WTC11 (cell line): ENCODE measurements at places on chromosomes 5 and 9.

GRCh38 chr5:139268364-139269202 lies 25.0 kb upstream of the MATR3 start:
- DNase-seq, result no peak

GRCh38 chr9:22447618-22448305 lies 1.1 kb downstream of the DMRTA1 start:
- DNase-seq, result no peak

DNA sequence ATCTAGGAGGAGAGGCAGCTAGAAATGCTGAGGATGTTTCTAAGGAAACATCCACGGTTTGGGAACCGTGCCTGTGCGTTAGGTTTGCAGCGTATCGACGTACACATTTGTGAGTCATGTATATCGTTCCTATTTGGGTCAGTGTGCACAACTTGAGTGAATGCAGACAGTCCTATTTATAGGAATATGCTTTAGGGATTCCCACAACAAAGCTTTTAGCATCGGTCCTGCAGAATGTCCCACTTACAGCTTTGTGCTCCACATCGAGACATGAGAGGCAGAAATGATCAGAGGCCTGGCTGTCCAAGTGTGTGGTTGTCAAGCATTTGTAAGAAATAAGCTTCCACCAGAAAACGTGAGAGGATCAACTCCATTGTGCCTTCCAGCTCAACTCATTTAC lies 1282.7 kb upstream of the WWC1 start:
- no peak for DNase-seq

DNA sequence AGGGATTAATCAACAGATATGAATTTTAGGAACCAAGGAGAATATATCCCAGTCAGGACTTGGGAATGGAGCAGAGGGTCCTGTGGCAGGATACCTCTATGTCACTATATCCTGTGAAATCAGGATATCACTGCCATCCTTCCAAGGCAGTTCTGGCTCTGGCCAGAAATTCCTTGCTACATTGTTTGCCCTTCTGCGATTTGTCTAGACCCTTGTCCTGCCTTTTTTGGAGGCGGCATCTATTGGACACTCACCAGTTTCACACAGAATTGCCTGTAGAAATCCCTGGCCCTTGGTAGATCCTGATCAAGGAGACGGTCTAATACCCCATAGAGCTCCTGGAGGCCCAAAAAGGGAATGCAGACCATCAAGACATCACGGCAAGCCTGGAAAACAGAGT lies 71.2 kb downstream of the MROH2B start:
- no peak for DNase-seq

- DNase-seq, result no peak
Measured at GRCh38 chr9:33293782-33294181, 3.5 kb downstream of the NFX1 start.

GRCh38 chr5:133942614-133943474 lies 25.6 kb downstream of the C5orf15 start:
- no peak for DNase-seq

- DNase-seq, result no peak
Measured at GRCh38 chr5:174188295-174188694, 142.8 kb downstream of the NSG2 start.

DNA sequence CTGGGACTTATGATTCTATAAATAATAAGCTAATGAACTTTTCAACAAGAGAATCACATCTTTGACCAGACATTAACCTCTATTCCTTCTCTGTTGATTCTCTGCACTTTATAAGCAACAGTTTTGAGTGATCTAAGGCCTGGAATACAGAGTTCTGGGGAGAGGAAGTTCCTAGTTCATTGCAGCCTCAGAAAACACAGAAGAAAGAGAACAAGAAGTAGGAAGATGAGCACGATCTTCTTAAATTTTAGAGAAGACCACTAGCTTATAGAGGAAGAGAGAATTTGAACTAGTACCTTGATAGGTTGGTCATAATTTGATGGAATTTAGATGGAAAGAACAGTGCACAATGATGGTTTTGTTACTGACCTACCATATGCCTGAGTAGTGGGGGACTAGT lies 8.5 kb upstream of the C9orf72 start:
- DNase-seq, result no peak

GRCh38 chr5:148843510-148844318 lies 17.3 kb downstream of the ADRB2 start:
- no peak for DNase-seq

- DNase-seq, result peak; percentile 80
Measured at GRCh38 chr9:88388203-88388885, at the start of gene SPIN1. Gene SPIN1 (plus strand): TSS chr9:88388444. CDS start chr9:88426540, 38,096 bp downstream.

DNA sequence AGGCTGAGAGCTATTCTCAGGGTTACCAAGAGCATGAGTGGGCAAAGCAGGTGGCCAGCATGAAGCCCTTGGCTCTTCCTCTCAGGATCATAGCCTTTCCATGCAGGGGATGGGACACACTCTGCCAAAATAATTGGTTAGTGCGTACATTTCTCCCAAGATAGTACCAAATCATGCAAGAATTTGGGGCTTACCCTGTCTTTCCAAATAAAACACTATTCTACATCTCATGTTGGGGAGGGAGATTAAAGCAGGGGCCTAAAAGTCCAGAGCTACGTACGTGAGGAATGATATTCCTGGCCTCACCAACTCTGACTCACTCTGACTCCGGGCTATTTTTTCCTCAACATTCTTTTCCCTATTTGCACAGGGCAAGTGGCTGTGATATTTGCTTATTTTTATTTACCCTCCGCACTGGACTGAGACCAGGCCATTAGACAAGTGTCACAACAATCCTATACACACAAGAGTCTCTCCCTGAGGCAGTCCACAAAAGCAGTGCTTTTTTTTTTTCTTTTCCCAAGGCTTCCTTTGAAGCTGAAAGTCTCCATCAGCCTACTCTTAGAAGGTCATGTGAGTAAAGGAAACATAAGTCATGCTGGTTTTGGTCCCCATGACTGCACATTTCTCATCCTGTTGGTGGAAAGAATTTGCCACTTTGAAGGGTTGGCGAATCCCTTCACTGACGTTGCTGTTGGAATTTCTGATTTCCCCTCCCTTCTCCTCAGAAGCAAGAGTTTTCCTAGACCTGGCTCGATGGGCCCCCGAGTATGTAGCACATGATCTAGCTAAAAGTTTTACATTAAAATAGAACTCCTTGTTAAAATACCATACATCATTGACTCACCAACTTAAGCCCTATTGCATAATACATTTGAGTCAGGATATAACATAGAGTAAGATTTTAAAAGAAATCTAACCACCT lies 40.0 kb downstream of the TMEM252 start:
- no peak for DNase-seq

DNA sequence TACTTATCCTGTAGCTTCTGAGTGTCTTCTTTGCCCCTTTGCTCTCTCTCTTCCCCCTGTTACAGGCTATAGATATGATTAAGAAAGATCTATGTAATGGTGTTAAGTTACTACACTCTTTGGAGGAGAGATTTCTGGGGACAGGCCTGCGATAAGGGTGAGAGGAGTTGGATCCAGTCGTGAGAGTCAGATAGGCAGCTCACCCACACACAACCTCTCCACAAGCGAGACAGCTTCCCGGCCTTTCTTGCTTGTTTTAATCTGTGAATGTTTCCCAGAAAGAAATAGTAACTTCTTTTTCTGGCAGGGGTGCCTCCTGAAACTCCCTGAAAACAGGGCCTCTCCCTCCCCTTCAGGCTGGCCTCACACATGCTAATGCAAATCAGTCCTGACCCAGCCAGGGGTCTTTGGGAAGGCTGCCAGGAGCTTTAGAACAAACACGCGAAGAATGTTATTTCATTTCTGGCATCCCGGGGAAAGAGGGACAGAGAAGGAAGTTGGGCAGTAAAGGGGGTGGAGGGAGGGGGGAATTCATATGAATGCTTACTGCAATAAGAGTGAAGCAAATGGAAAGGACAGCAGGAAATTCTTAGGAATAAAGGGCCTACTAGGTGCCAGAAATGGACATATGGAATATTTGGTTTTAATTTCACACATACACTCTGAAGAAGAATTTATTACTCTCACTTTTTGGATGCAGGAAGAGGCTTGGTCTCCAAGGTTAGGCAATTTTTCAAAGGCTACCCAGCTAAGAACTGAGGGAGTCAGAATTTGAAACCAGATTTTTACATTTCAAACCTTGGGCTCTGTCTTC lies 215.8 kb upstream of the TRIM32 start:
- peak; percentile 81 for DNase-seq

- no peak for DNase-seq
Measured at GRCh38 chr9:69081261-69081660, 45.7 kb downstream of the FXN start.

DNA sequence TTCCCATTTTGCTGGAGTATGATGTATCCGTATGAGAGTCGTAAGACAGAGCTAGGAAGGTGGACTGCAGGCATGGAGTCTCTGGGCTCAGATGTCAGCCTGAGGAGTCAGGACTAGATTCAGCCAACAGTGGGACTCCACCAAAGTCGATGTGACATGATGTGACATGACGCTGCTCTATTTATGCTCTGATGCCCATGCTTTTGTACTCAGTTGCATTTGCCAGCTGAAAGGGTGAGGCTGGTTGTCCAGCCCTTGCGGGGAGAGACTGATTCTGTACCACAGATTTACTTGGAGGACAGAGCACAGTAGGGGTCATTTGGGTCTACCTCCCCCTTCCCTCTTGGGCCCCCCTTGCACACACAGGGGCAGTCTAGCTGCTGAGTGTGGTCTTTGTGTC lies 88.5 kb upstream of the ATG10 start:
- DNase-seq, result no peak

DNA sequence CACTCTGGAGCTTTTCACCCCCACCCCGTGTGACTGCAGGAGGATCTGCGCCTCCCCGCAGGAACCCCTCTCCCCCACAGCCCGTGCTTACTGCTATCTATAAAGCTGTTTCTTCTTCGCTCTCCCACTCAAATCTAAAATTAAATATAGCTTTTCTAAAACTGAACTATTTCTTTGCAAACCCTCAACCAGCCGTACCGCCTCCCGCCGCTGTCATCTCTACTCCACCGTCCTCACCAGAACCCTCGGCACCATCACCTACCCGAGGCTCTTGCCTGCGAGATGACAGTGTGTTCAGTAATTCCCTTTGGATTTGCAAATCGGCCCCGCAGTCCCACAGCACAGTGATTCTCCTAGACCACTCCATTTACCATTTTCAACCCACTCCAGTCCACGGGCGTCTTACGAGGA lies 13.6 kb downstream of the LPCAT1 start:
- peak; percentile 5 for DNase-seq

DNA sequence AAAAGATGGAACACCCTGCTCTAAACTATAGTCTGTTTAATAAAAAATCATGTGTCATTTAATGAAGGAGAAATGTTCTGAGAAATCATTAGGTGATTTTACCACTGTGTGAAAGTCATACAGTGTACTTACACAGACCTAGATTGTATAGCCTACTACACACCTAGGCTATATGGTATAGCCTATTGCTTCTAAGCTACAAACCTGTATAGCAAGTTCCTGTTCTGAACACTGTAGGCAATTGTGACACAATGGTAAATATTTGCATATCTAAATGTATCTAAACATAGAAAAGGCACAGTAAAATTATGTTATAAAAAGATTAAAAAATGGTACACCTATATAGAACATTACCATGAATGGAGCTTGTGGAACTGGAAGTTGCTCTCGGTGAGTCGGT lies 40.6 kb downstream of the EFNA5 start:
- no peak for DNase-seq

GRCh38 chr5:88583471-88583870 lies 299.5 kb downstream of the MEF2C start:
- DNase-seq, result no peak

DNA sequence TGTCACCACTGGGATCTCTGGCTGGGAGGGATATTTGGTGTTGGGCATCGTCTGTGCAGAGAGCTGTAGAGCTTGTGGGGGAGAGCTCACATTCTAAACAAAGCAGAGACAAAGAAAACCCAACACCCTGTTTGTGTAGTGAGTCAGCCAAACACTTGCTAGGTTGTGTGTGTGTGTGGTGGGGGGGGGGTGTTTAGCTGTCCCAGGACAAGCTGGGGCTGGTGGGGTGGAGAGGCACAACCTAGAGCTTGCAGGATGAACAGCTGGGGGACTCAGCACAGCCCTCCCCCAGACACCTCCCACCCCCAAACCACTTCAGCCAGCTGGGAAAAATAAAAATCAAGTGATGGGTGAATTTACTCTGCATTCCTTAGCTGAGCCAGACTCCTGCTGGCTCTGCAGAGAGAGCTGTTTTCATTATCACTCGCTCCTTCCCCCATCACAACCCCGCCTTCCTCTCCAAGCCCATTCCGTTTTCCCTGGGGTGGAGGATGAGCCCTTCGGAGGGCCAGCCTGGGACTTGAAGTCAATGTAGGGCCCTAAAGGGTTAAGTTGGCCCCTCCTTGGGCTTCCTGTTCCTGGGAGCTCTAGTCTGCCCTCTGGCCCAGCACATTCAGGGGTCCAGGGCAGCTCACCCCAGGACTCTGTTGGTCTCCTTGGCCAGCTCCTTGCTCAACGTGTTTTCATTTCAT lies 2.6 kb downstream of the OLFML2A start:
- DNase-seq, result peak; percentile 56

- DNase-seq, result no peak
Measured at GRCh38 chr9:37451628-37452027, 13.6 kb downstream of the ZBTB5 start.

DNA sequence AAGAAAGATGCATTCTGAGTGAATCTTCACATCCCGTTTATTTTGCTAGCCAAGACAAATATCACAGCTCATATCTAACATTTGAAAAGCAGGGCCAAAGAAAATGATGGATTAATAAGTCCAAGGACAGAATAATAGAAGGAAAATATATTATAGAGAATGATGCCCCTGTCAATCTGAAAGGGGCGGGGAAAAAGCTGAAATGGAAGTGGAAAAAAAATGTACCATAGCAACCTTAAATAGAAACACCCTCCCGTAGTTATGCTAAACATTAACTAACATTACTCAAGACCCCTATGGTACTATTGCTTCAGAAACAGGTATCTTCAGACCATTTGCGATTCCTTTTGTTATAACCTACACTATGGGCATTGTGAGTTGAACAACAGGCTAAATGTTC lies 67.7 kb upstream of the SMARCA2 start:
- DNase-seq, result no peak

DNA sequence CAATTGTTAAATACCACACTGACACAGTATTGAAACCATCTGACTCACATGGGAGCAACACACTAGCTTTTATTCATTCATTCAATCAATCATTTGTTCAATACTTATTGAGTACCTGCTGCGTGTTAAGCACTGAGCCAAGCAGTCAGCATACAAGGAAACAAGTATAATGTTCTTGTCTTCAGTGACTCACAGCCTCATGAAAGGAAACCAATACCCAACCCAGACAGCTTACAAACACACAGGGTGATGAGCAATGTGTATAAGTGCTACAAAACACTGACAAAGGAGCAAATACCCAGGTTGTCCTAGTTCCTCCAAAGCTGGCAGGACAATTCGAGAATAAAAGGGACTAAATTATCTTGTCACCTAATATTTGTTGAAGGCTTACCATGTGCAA lies 67.6 kb upstream of the RASEF start:
- no peak for DNase-seq

DNA sequence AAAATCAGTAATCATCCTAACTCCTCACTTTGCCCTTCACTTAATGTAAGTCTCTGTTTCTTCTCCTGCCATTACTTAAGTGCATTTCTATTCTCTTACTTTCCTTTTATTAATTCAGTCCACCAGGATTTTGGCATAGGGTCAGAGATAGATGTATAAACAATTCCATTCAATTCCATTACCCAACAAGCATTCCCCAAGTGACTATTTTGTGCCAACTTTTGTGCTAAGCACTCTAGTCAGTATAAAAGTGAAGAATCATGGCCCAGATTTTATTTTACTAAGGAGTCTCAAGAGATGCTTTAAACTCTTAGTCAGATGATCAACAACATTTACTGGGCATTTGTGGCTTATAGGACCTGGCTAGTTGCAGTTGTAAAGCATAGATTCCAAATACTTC lies 159.3 kb downstream of the DMAC1 start:
- DNase-seq, result no peak
